ENCODE measurements at places on chromosomes 11 and 22.

- DNase-seq = no peak
These were observed 18.7 kb upstream of the NAT10 start for GRCh38 chr11:34086554-34087283.

DNA sequence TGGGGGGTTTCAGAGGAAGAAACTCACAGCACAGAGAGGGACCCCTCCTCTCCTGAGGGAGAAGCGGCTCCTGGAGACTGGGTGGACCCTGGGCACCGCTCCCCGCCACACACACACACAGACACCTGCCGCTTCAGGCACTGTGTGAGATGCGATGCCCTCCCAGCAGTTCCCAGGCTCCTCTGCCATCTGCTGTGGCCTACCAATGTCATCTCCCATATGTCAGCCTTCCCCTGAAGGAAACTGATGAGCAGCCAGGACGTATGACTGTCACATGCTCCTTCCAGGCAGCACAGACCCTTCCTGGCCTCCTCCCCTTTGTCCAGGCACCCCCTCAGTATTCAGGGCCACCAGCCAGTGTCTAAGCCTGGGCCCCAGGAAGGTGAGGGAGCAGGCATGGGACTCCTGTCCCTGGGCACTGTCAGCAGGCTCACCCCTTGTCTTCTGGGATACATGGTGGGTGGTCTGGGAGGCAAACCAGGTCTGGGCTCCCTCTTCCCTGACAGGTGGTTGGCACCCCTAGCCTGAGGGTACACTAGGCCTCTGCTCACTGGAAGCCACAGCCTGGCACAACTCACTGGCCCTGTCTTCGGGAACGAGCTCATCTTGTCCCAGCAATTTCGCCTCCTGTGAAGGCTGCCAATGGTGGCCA lies 11.8 kb upstream of the BCR start:
- no peak for DNase-seq

DNA sequence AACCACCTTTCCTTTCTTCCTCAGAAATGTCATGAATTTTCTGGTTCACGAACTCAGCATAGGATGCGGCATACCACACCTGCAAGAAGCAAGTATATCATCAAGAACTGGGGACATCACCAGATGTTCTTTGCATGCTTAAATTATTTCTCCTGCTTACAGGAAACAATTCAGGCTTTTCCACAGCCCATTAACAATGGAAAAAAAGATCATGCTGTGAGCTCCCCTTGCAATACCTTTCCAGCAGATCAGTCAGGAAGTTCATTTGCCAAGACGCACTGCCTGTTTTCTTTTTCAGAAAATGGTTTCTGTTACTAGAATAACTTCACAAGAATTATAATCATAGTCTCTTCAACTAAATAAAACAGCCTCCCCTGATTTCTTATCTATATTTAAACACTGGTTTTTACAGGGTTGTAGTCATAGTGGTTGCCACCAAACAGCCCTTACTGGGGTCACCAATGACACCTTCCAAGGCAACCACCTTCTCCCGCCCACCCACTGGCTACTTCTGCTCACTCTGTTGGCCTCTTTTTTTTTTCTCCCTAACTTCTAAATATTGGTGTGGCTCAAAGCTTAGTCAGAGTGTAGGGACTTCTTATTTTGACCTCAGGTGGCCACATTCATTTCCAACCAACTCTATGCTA lies 42.3 kb upstream of the NFRKB start:
- peak; percentile 58 for DNase-seq

- DNase-seq = no peak
These were observed 178.1 kb downstream of the ST3GAL4 start for GRCh38 chr11:126533560-126533959.

- no peak for DNase-seq
These were observed 235.0 kb upstream of the ZC3H12C start for GRCh38 chr11:109858152-109858551.

GRCh38 chr11:69403556-69404215 lies 77.8 kb upstream of the LINC01488 start:
- no peak for DNase-seq

- peak; percentile 35 for DNase-seq
These were observed 1286.5 kb upstream of the TENM4 start for GRCh38 chr11:80727315-80727714.

GRCh38 chr11:27287205-27287604 lies 75.8 kb downstream of the CCDC34 start:
- no peak for DNase-seq
